ENCODE measurements at places on chromosomes 3 and 15. TPM values are rescaled to one million over a fixed set of nuclear protein-coding genes. Genes with fewer than 3 reads are reported as not detected.

The GP9 gene
- not detected for total RNA-seq

The DTWD1 gene
- 10.0 TPM for total RNA-seq

The GOLGA6L4 gene
- total RNA-seq = 1.0 TPM

The GOLGA8T gene
- not detected for total RNA-seq

The CDHR4 gene
- not detected for total RNA-seq

The CNTN3 gene
- total RNA-seq = under 0.01 TPM

The CAPN3 gene
- 556 TPM for total RNA-seq

The EPHA3 gene
- total RNA-seq = under 0.01 TPM

The TMEM45A gene
- total RNA-seq = 7.9 TPM

The EFCC1 gene
- total RNA-seq = under 0.01 TPM

The GPR171 gene
- 0.15 TPM for total RNA-seq

The C3orf49 gene
- total RNA-seq = not detected

The XYLB gene
- 26.9 TPM for total RNA-seq

The LRRIQ4 gene
- total RNA-seq = under 0.01 TPM

The TMC3 gene
- total RNA-seq = not detected

The SLC6A20 gene
- total RNA-seq = not detected

The NRROS gene
- 8.4 TPM for total RNA-seq

The CELF6 gene
- not detected for total RNA-seq

The B3GALNT1 gene
- 24.1 TPM for total RNA-seq

The GOLGA8M gene
- not detected for total RNA-seq

The CAND2 gene
- 2.2 TPM for total RNA-seq

The CSK gene
- 62.9 TPM for total RNA-seq

The EIF5A2 gene
- 21.4 TPM for total RNA-seq
